ENCODE measurements at places on chromosomes 5 and 9. TPM values are rescaled to one million over a fixed set of nuclear protein-coding genes. Genes with fewer than 3 reads are reported as not detected.

The PCDHGB2 gene
- 6.5 TPM for total RNA-seq

The ENTREP1 gene
- total RNA-seq, result 2.8 TPM

The BSPRY gene
- total RNA-seq, result 0.48 TPM

The PCDHA8 gene
- total RNA-seq, result 0.36 TPM

The ASPN gene
- total RNA-seq, result 113 TPM

The GARIN3 gene
- not detected for total RNA-seq

The ELAVL2 gene
- total RNA-seq, result 0.42 TPM

The CATSPER3 gene
- 0.63 TPM for total RNA-seq

The MEIKIN gene
- total RNA-seq, result 3.4 TPM

The IFNA5 gene
- total RNA-seq, result 0.39 TPM

The SOHLH1 gene
- not detected for total RNA-seq

The PCDHGA10 gene
- total RNA-seq, result 6.1 TPM

The UIMC1 gene
- total RNA-seq, result 53.9 TPM

The TEX48 gene
- total RNA-seq, result not detected

The MATR3 gene
- total RNA-seq, result 183 TPM

The ROR2 gene
- total RNA-seq, result 5.8 TPM

The GFPT2 gene
- total RNA-seq, result 60.2 TPM

The OCLN gene
- 2.1 TPM for total RNA-seq

Measured in aorta (tissue), 5 donors.